Lower lobe of right lung (tissue), 2 donors: ENCODE measurements at places on chromosomes 7 and 10. TPM values are rescaled to one million over a fixed set of nuclear protein-coding genes. Genes with fewer than 3 reads are reported as not detected.

TSPAN12 gene
- 43.6 TPM for total RNA-seq

CISD1 gene
- 24.5 TPM for total RNA-seq

ABCC2 gene
- total RNA-seq: 1.9 TPM

FIGNL1 gene
- total RNA-seq: 5.0 TPM

CPN1 gene
- total RNA-seq: not detected

JAKMIP3 gene
- 0.18 TPM for total RNA-seq

LRRC61 gene
- total RNA-seq: 16.2 TPM

GIMAP2 gene
- total RNA-seq: 46.9 TPM

CYP2C19 gene
- total RNA-seq: not detected

SKIDA1 gene
- 0.95 TPM for total RNA-seq

STAG3 gene
- total RNA-seq: 4.1 TPM

WNT2 gene
- 9.0 TPM for total RNA-seq

NHLRC2 gene
- total RNA-seq: 43.6 TPM

GPER1 gene
- total RNA-seq: 26.0 TPM

UCN3 gene
- total RNA-seq: 0.53 TPM

SPDYE8 gene
- not detected for total RNA-seq

VWA2 gene
- total RNA-seq: 10.6 TPM

FAM25A gene
- total RNA-seq: not detected

EMX2 gene
- not detected for total RNA-seq

EGR2 gene
- total RNA-seq: 45.6 TPM

PRSS37 gene
- not detected for total RNA-seq

RSU1 gene
- total RNA-seq: 81.6 TPM

SPAG6 gene
- 10.4 TPM for total RNA-seq

TFR2 gene
- total RNA-seq: 0.35 TPM

CYP3A7 gene
- total RNA-seq: 0.21 TPM

KCND2 gene
- total RNA-seq: 0.38 TPM

TRPV5 gene
- total RNA-seq: not detected

WDFY4 gene
- 44.4 TPM for total RNA-seq

CLEC5A gene
- total RNA-seq: 7.5 TPM

GCK gene
- total RNA-seq: 0.47 TPM

PLPP4 gene
- not detected for total RNA-seq

THNSL1 gene
- total RNA-seq: 2.7 TPM

GIMAP6 gene
- 69.3 TPM for total RNA-seq

NODAL gene
- total RNA-seq: not detected

MNX1 gene
- 0.74 TPM for total RNA-seq

TFEC gene
- total RNA-seq: 41.9 TPM

DYDC2 gene
- total RNA-seq: 4.2 TPM

FAM13C gene
- total RNA-seq: 13.9 TPM

GPR26 gene
- total RNA-seq: not detected

EN2 gene
- not detected for total RNA-seq

MRC1 gene
- total RNA-seq: 529 TPM

SLC18A3 gene
- total RNA-seq: not detected

LDB3 gene
- 2.2 TPM for total RNA-seq

GJD4 gene
- total RNA-seq: not detected

EIF3B gene
- total RNA-seq: 89.5 TPM

OR2A5 gene
- not detected for total RNA-seq

SAMD9 gene
- total RNA-seq: 24.3 TPM

POLR2J gene
- 37.9 TPM for total RNA-seq

IRF5 gene
- total RNA-seq: 46.0 TPM

SEMA4G gene
- total RNA-seq: 5.1 TPM

FEZF1 gene
- total RNA-seq: not detected

TWNK gene
- 5.8 TPM for total RNA-seq
